ENCODE measurements at places on chromosomes 7 and 10.

DNA sequence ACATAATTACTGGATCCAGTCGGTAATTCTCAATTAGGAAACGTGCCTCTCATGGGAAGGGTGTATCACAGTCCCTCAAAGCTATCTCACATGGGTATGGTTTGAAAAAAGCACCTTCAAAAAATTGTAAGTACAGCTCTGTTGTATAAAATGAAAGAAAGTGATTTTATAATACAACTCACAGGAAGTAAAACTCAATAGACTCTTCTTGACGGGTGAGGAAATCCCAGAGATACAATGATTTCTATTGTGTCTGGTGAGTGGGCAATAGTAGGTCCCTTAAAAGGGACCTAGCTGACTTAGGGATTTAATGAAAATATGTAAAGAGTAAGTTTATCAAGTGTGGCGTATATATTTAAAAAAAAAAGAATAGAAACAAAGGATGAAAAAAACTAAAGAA is 27.0 kb downstream of the TASOR2 start:
- no peak for DNase-seq

- no peak for DNase-seq
Measured at GRCh38 chr10:44393834-44394547, 9.1 kb upstream of the CXCL12 start.

GRCh38 chr10:86053675-86054074 is 312.9 kb downstream of the GRID1 start:
- DNase-seq, result no peak

- peak; percentile 72 for DNase-seq
Measured at GRCh38 chr7:17371671-17372524, 73.4 kb downstream of the AHR start.

DNA sequence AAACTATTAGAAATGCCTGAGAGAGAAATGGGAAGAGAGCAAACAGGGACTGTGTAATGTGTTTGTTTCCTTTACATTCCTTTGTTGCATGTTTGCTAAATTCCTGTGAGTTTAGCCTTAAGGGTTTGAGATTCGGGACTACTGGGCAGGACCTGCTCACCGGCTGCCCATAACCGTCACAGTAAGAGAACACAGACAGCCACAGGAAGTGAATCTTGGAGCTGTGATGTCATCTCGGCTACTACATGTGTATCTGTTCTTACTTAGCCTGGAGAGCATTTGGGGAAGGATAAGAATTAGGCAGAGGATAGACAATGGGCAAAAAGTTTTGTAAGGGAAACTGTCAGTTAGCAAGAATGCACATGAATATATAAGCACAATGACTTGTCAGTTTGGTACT is 485.1 kb upstream of the KLF6 start:
- no peak for DNase-seq

DNA sequence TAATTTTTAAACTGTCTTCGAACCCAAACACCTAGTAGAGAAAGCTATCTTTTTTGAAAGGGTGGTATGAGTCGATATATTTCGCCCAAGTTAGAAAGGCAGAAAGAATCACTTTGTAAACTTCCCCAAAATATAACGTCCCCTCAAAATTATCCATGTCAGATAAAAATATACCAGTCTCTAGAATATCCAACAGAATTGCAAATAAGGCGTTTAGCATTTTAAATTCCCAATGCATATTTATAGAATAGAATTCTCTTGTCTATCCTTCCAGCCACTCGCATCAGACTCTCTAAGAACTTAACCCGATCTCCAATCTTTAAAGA is 2.1 kb downstream of the CTBP2 start:
- no peak for DNase-seq

DNA sequence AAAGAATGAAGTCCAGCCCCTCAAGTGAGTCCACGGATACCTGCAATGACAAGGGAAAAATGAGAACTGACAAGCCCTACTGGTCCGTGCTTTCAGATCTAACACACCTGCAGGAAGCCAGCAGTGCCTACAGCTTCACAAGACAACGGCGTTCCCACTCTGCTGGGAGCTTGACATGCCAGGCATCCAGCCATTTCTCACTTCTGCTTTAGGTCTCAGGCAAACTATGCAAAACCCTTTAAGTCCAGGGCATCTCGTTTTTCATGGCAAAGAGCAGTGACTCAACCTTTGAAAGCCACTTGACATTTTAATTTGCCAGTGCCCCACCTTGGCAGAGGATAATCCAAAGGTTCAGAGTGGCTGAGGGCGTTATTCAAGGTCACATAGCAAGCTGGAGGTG is 49.1 kb upstream of the GPAM start:
- no peak for DNase-seq

DNA sequence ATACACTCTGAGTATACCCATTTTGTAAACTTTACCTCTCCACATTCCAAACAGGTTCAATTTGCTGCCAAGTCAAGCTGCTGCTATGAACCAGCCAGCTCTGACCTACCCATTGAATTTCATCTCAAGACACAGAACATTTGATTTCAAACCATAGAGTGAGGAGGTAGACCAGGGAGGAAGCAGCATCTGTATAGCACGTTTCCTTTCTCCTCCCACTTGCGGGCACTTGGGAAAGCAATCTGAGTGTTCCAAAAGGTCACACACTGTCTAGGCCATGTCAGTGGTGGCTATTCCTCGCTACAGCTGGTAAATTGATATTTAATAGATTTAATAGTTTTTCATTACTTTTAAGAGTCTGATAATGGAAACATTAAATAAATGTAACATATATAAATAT is 147.8 kb upstream of the EEPD1 start:
- DNase-seq, result no peak

- DNase-seq, result no peak
Measured at GRCh38 chr7:78222001-78222751, 423.6 kb downstream of the PHTF2 start.

DNA sequence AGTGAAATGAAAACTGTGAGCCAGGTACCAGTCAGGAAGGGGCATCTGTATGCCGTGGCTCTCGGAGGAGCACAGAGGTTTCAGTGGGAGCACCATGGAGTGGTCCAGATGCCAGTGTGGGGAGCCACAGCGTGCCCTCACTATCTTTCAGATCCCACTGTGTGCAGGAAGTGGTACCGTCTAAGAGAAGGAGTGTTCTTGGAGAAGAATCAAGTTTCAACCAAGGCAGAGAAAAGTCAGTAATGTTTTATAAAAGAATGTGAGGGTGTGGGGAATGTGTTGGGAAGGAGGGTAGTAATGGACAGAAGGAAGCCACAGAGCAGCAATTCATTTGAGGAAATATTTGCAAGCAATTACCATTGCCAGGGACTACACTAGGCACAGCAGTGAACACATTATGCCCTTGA is 35.6 kb downstream of the PRKAR2B start:
- no peak for DNase-seq

All from smooth muscle cell of the brain vasculature (primary cell).